ENCODE measurements at places on chromosomes 1 and 21.

DNA sequence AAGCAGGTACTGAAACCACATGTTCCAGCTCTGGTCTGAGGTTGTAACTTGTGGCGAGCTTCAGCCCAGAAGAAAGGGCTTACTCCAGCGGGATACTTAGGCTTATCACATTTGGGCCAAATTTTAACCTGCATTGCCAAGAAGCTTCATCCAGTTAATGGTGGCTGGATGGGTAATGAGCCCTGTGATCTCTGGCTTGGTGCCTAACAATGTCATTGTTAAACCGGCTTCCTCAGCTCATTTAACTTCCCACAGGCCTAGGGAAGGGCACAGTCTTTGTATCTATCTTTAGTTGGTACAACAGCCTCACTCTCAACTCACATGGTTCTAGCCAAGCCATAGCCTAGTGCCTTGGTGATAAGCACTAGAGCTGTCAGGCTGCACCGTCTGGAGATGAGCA lies 43.6 kb upstream of the CCDC190 start:
- DNase-seq = no peak

- DNase-seq = no peak
These were observed 563.4 kb upstream of the PLXNA2 start for GRCh38 chr1:208807446-208808127.

DNA sequence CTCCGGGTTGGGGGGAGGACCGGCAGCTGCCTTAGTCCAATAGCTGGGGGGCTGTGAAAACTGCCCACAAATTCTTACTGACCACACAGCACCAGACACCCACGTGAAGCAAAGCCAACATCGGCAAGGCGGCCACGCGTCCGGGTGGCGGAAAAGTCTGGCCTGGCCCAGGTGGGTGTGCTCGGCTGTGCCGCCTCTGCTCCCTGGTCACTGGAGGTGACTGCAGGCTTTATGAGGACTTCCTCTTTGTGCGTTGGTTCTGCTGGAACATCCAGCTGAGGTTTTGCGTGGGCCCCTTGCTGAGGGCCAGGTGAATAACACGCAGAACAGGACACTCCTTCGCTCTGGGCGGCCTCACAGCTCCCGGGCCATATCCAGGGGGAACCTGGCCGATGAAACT lies 35.4 kb downstream of the FAAP20 start:
- DNase-seq = no peak

DNA sequence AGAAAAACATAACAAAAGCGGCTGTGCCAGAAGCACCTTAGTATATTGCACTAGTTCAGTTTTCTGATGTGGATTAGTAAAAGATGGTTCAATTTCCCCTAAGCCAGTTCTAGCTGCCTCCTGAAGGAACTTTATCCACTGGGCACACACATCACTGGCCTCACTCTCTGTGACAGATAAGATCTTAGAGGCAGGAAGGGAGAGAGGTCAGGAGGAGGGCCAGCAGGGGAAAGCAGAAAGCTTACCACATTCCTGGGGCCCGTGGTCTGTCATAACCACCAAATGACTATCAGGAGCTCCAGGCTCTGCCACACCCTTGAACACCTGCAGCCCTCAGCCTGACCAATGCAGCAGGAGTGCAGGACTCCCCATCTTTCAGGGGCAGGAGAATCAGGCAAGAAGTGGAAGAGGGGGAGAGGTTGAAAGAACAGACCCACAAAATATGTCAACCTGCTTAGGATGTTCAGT lies 37.8 kb downstream of the LRRC71 start:
- DNase-seq = no peak

GRCh38 chr1:180280617-180281016 lies 50.6 kb downstream of the LHX4 start:
- no peak for DNase-seq

- no peak for DNase-seq
These were observed 51.7 kb downstream of the PTPN14 start for GRCh38 chr1:214499732-214500131.

DNA sequence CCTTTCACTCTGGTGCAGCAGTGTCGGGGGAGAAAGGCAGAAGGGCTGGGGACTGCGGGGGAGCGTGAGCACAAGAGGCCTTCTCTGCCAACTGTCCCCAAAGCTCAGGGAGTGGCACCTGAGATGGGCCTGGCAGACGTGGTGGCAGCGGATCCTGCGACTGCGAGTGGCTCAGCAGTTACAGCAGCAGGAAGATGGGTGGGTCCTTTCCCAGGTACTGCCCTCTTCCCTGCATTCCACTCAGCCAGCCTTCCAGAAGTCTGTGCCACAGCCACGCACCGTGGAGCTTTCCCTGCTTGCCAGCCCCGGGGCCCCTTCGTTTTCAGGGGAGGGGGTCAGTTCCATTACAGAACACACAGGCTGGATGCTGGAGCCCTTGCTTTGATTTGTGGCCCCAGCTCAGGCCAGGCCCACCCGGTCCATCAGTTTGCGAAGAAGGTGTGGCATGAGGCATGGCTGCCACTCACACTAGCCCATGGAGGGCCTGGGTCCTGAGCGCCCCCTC lies 17.2 kb downstream of the MTHFR start:
- DNase-seq = no peak

DNA sequence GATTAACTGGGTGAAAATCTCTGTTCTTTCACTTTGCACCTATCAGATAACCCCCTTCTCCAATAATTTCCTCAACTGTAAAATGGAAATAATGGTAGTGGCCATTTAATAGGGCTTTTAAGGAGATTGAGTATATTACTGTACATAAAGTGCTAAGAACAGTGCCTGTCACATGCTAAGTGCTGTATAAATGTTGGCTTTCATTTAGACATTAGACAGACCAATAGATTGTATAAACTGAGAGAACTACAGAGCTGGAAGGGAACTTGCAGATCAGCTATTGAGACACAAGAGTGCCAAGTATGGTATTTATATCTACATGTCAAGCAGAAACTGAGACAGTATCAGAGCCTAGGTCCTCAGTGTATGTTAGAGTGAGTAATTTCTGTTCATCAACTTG lies 934.7 kb downstream of the PLA2G4A start:
- DNase-seq = no peak

DNA sequence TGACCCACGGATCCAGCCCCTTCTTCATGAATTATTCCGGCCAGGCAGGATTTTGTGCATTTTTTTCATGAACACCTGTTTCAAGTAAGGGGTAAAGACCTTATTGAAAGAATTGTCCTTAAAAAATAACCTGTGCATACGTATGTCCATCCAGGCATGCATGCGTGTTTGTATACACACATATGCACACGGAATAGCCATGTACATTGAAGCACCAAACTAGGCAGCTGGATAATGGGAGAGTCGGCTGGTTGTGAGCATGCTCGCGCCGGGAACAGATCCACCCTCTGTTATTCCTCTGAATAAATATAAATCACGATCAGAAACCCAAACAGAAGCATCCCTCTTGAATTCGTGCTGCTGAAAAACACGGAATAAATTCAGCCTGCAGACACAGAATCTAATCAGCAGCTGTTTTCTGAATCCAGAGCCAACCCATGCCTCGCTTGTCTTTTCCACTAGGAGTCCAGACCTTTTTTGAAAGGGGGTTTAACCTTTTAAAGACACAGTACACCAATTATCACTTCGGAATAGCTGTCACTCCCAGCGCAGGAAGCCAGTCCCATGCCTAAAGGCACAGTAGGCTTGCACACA lies at the start of gene HIVEP3:
Gene HIVEP3, minus strand, starts transcription at position 473 of the 594 bp plus-strand sequence.
- no peak for DNase-seq

DNA sequence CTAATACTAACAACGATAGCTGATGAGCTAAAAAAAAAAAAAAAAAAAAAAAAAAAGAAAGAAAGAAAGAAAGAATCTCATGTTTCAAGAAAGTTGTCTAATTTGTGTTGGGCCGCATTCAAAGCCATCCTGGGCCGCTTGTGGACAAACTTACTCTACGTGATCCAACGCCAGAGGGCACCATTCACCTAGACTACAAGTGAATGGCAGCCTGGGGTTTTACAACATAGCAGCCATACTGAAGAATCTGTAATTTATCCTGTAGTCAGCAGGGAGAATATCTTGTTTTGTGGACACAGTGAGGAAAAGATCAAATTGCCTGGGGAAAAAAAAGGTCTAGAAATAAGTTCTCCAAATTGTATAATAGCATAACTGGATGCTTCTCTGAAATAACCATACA lies 47.0 kb downstream of the CYP2J2 start:
- DNase-seq = peak; percentile 25

GRCh38 chr1:61254634-61255357 lies 172.4 kb downstream of the NFIA start:
- no peak for DNase-seq

DNA sequence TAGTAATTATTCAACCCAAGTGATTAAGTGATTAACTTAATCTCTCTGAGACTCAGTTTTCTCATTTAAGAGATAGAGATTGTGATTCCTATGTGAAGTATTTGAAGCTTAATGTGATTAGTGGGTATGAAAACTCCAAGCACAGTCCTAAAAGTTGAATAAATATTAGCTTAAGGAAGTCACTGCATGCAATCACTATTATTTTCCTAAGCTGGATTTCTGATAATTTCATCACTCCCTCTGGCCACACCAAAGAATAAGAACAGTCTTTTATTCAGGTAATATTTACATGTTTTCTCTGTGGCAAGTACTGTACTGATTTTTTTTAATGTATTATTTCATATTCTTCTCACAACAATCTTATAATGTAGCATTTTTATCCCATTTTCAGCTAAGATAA lies 31.1 kb downstream of the CD55 start:
- DNase-seq = no peak

DNA sequence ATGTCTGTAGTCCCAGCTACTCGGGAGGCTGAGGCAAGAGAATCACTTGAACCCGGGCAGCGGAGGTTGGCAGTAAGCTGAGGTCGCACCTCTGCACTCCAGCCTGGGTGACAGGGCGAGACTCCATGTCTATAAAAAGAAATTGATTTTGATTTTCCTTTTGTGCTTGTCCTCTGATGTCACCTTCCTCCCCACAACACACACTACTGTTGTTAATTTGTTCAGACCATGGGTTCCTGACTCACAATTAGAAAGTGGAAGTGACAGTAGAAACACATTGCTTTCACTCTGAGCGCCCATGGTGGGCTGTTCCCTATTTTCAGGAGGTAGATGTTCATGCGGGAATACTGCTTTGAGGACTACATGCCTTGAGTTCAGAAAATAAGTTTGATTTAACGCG lies 165.5 kb upstream of the KCNJ6 start:
- no peak for DNase-seq

DNA sequence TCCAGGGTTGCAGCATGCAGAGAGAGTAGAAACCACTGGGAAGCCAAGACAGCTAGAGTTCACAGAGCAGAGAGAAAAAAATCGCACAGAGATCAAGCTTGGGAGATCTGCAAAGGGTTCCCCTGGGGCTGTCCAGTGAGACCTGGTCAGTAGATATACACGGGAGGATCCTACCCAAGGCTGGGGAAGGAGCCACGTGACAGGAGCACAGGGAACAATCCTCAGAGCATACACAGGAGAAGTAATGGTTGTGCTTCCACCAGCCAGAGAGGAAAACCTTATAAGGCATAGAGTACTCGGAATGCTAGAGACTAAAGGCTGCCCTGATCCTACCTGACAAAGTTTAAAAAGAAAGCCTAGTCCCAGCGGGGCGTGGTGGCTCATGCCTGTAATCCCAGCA lies 53.9 kb downstream of the GABPA start:
- DNase-seq = no peak

- no peak for DNase-seq
These were observed 84.6 kb upstream of the TLR5 start for GRCh38 chr1:223227486-223228196.

DNA sequence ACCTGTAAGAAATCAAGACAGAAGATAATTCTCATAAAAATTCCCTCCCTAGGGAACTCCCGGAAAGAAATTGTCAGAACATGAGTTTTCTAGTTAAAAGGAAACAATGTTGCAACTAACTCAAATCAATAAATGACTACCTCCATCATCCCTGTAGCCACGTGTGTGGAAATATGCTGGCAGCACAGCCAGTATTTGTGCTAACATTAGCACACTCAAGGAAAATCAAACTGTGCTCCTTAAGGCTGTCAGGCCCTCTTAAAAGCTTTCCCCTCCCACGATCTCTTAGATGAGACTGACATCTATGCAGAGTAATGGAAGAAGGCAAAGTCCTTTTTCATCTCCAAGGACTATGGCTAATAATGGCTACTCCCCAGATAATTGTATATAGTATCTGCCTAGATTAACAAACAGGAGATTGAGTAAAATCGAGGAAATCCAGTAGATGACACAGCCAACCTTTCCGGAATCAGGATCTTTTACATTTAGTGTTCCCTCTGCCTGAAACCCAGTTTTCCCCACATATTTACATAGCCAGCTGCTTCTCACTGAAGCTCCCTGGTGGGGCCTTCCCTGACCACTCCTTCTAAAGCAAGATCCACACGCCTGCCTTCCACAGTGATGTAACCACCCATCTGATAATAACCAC lies 50.9 kb upstream of the NR5A2 start:
- no peak for DNase-seq

DNA sequence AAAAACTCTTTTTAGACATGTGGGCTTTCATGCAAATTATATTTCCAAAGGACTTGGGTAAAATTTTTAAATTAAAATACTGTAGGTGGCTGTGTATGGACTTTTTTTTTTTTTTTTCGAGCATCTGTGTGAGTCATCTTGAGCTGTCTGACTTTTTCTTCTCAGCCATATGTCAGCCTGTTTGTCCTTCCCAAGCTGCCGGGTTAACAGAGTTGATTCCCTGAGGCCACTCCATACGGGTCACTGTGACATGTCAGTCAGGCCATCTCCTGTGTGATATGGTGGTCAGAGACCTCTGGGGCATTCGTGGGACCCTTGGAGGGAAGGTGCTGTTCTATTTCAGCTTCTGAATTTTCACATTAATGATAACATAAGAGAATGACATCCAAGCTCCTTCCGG lies 148.3 kb downstream of the KCNJ6 start:
- DNase-seq = no peak

DNA sequence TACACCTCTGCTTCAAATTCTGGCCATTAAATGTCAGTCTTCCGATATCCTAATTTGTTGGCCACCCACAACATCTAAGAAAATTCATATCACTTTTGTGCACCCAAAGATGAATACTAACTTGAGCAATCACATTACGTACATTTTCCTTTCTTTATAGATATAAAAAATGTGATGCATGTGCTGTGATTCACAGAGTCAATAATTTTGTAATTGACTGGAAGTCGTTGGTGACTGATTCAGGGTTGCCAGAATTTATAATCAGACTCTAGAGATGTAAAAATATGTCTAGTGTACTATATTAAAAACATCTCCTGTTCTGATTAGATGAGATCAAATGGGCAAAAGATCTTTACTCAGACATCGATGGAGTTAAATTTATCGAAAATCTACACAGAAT lies 150.0 kb upstream of the KCTD3 start:
- no peak for DNase-seq

GRCh38 chr1:178645157-178645807 lies 79.8 kb upstream of the RALGPS2 start:
- no peak for DNase-seq
